Small intestine (tissue), 16 donors: ENCODE measurements at places on chromosomes 16 and 17.

- no peak for DNase-seq
Measured at GRCh38 chr16:75559564-75560372, 3.7 kb upstream of the TMEM231 start.

DNA sequence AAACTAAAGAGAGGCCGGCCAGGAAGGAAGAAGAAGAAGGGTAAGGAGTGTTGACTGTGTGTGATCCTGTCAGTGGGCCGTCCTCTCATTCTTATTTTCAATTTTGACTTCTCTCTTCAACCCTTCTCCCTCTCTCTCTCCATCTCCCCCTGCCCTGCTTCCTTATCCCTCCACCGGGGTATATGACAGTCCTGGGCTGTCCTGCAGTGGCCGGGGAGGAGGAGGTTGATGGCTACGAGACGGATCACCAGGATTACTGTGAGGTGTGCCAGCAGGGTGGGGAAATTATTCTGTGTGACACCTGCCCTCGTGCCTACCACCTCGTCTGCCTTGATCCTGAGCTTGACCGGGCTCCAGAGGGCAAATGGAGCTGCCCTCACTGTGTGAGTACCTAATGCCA is 5.6 kb downstream of the CHD3 start:
- no peak for DNase-seq

GRCh38 chr17:29826114-29826692 is 103.8 kb downstream of the SSH2 start:
- peak; percentile 31 for DNase-seq

DNA sequence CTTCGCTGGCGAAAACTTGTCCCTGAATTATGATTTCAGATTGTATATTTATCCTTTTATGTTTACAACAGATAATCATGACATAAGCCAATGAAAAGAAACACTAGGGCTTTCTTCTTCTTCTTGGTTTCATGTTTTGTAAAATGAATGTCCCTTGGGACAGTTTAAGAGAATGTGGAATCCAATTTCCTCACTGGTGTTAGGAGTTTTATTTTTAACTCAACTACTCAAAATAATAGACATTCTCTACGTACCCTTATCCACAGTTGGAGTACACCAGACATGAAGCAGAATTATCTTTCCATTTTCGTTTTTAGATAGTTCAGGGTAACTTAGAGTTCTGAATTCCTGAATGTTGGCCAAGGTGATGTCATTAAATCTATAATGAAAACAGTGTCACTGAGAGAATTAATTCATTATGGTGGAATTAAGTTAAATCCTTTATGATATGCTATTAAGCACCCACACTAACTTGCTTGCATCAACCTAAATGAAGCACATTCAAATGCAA is 43.4 kb downstream of the IRX6 start:
- no peak for DNase-seq

DNA sequence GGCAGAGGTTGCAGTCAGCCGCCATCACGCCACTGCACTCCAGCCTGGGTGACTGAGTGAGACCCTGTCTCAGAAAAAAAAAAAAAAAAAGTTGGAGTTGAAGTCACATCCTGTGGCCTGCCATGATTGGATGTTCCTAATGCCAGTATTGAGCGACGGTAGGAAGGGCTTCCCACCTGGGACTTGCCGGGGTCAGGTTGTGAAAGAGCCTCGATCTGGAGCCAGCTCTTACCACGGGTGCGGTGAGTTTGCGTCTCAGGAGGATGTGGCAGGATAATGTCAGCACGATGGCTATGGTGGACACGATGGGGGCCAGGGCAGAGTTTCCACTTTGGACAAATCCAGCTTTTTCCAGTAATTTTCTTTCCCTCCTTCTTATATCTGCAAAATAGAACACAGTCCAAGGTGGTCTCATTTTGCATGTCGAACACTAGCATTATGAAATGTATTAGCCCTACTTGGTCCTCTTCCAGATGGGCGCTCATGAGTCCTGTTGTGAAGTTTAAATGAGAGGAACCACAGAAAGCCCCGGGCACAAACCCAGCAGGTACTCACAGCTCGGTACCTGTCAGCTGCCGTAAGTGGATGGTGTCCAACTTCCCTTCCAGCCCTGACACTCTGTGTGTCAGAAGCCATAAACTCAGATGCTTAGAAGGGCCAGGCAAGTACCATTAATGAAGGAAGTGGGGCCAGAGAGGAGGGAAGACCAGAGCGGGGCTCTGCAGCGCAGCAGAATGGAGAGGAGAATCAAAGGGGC is 22.2 kb downstream of the ABCC12 start:
- no peak for DNase-seq

GRCh38 chr17:6303664-6304063 is 131.3 kb downstream of the AIPL1 start:
- DNase-seq, result peak; percentile 43

DNA sequence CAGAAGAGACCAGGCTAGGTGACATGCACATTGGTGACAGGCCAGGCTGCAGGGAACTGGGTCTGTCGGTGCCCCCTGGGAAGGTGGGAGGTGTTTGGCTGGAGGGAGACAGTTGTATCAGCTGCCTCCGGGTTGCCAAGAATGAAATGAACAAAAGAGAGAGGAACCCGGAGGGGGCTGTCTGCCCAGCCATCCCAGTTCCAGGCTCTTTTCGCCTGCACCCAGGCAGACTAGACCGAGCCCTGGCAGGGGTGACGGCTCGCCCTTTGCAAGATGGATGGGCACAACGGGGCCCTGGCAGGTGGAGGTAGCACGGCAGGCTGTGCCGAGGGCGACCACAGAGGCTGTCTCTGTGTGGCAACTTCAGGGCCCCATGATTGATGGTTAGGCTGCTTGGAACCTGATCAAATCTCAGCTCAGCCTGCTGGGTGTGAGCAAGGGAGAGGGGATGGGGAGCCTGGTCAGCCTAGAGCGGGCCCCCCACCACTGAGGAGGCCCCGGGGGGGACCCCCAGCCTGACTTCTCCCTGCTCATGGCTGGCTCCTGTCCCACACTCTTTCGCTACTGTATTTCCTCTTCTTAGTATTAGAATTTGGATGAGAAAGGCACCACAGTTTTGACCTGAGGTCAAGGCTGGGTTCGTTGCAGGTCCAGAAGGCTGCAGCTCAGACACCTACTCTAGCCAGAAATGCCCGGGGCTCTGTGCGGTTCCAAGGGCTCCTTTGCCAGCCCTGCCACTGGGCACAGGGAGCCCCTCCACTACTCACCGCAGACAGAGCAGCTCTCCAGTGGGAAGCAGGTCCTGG is 118.9 kb upstream of the CHMP6 start:
- no peak for DNase-seq

GRCh38 chr16:55042556-55043432 is 112.1 kb downstream of the IRX5 start:
- DNase-seq, result no peak

DNA sequence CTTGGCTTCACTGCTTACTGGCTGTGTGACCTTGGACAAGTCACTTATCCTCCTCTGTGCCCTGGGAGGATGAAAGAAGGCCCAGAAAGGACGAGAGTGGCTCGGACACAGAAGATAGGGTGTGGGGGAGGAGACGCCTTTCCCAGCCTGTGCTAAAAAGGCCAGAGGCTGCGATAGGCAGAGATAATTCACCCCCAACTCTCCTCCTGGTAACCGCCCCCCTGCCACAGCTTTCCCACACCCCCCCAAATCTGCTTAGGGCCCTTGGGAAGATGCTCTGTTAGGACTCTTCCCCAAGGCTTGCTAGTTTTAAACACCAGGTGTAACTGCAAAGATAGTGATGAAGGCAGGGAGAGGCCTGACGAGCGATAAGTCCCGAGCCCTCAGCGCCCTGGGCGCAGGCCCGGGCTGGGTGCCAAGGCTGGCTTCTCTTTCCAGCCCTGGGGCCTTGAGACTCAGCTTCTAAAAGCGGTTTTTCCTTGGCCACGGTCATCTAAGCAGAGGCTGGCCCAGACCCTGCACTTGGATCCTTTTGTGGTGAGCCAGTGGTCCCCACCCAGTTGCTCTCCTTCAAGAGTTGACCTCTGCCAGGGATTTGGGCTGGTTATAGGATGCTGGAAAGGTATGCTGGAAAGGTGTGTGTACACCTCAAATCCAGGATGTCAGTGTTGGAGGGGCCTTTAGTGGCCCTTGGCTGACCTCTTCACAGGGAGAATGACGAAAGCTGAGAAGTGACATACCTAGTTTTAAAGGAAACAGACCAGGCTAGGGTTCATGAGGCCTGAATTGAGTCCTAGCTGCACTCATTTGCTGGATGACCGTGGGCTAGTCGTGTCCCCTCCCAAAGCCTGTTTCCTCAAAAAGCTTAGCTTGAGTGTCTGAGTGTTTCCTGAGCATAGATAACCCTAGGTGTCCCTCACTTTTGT is 3.4 kb upstream of the PPP1R9B start:
- peak; percentile 60 for DNase-seq

DNA sequence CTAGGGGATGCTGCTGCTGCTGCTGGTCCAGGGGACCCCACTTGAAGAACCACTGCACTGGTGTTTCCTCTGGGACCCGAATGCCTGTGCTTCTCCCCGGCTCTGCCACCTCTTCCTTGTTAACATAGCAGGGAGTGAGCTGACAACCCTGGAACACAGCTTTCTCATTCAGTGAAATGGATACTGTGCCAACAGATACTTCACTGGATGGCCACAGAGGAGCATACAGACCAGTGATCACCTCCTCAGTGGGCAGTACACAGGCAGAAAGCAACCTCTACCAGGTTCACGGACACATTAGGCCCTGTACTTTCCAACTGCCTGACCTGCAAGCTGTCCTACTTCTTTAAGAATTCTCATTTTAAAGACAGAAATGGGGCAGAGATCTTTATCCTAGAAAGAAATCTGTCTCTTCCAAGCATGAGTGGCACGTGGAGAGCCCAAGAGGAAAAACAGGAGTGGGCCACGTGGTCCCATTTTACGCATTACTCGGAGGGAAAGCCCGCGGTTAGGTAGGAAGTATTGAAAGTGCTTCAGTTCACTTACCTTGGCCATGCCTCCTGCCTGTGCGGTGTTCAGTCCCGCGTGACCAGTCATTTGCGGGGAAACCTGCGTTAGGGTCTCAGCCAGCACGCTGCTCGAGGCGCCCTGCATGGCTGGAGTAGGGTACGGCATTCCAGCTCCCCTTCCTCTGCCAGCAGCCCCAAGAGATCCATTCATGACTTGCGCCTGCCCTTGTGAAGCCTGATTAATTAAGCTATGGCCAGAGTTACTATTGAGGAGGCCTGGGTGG is 30.6 kb downstream of the CREBBP start:
- no peak for DNase-seq

GRCh38 chr16:48232493-48233040 is 11.5 kb upstream of the LONP2 start:
- no peak for DNase-seq

- DNase-seq, result peak; percentile 49
Measured at GRCh38 chr17:7932949-7933348, 943 bp downstream of the CNTROB start.

DNA sequence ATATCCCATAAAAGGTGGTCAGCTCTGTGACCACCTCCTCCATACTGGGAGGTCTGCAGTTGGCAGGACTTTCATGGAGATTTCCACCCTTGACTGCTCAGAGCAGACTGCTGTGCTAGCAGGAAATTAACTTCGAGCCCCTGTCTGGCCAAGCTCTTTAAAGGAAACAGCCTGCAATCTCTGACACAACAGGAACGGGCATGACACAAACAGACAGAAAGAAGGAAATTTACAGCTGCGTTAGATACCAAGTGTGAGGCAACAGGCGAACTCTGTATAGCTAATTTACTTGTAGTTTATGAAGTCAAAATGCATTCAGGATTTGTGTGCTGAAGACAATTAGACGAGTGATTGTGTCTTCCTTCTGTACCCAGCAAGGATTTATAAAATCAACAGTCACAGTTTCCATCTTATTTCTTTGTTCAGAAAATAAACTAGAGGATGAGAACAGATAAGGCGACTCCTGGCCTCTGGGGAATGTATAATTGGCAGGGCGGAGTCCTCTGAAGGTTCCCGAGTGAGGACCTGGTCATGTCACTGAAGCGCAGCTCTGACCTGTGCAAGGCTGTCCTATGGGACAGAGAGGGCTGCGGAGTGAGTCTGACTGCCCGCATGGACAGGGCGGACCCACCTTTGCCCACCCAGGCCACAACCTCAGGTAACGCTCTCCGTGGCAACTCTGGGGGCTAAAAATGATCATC is 16.1 kb downstream of the WIPI1 start:
- no peak for DNase-seq

GRCh38 chr16:24776501-24777220 is 47.2 kb downstream of the TNRC6A start:
- no peak for DNase-seq

DNA sequence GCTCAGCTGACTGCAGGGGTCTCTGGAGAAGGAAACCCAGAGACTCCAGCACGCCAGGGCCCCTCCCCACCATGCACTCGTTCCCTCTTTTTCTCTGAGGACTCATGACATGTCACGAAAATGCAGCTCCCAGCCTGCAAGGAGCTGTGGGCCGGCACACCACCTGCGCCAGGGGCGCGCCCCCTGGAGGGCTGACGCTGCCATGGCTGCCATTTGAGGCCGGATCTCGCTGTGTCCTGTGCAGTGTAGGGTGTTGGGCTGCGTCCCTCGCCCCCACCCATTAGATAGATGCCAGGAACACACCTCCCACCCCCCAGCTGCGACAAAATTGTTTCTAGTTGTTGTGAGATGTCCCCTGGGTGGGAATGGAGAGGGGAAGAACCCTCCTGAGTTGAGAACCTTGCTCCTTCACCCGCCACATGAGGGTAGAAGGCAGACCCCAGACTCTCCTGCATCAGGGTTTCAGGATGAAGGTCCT is 8.2 kb downstream of the SYNGR2 start:
- peak; percentile 82 for DNase-seq

DNA sequence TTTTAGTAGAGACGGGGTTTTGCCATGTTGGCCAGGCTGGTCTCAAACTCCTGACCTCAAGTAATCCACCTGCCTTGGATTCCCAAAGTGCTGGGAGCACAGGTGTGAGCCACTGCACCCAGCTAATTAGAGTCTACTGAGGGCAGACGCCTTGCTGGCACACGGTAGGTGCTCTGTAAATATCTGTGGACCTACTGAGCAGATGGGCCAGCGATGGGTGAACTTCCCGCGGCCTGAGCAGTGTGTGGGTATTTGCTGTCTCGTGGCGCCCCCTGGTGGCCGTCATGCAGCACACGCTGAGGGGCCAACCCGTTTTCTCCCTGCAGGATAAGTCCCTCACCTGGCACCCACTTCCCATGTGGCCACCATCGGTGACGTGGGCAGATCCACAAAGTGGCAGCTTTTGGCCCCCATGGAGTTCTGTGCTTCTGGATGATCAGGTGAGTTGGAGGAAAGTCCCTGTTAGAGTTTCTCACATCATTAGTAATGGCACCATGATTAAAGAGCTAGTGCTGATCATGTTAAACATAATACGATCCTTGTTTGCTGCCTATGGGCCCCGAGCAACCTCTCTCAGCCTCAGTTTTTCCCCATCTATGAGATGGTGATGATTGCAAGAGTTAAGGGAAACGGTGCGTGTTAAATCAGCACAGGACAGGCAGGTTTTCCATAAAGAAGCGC is 40.7 kb downstream of the ZDHHC7 start:
- DNase-seq, result peak; percentile 77

GRCh38 chr17:12492450-12492849 is 173.2 kb upstream of the MYOCD start:
- DNase-seq, result no peak

- DNase-seq, result no peak
Measured at GRCh38 chr17:77049440-77049839, 91.3 kb upstream of the SEC14L1 start.

GRCh38 chr16:75198135-75198600 is 8.8 kb downstream of the CTRB2 start:
- DNase-seq, result no peak
